ENCODE measurements at places on chromosomes 16 and 17. TPM values are rescaled to one million over a fixed set of nuclear protein-coding genes. Genes with fewer than 3 reads are reported as not detected.

DNA sequence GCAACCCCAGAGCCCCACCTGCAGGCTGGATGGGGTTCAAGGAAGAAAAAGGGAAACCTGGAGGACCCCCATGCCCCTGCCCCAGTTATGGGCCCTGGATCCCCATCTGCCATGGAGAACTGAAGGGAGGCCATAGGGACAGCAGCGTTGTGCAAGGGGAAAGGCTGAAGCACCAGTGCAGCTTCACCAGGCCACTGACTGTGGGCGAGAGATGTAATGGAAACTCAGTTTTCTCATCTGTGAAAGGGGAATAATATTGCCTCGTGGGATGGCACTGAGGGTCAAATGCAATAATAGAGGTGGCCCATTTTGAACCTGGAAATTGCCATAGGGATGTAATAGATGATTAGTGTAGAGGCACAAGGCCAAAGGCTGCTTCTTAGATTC lies 9.9 kb upstream of the TSPOAP1 start:
- no peak for DNase-seq

DNA sequence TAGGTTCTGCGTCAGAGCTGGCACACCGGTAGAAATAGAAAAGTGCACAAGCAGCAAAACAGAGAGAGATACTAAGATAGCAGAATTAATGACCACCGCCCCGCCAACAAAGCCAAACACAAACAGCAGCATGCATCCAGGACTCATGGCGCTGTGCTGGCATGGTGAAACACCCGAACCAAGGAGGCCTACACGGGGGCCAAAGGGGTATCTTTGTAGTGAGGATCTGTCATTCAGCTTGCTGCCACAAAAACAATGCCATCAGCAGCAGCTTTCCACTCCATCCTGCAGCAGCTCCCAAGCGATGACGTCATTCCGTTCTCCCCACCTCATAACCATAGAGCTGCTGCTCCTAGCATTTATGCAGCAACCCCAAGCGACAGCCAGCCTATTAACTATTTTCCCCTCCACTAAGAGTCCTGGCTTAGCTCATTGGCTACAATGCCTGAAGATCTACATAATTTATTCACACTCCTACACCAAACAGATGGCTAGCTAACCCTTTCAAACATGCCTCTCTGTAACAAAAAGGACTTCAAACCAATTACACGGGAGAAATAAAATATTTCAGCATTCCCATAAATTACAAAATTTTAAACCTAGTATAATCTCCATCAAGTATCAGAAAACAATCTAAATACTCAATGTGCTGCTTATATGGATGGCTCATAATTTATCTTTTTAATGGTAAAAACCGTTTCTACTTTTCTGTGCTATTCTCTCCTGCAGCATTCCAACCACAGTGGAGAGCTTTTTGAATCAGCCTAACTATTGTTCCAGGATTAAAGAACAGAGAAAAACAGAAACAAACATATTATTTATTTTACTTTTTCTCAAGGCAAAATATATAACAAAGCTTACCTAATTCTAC lies 73.9 kb downstream of the SPAG9 start:
- peak; percentile 36 for DNase-seq

- no peak for DNase-seq
Observed at GRCh38 chr17:1941272-1942065, 83.7 kb downstream of the RTN4RL1 start.

GRCh38 chr16:31504159-31504558 lies 4.0 kb downstream of the RUSF1 start:
- no peak for DNase-seq

DNA sequence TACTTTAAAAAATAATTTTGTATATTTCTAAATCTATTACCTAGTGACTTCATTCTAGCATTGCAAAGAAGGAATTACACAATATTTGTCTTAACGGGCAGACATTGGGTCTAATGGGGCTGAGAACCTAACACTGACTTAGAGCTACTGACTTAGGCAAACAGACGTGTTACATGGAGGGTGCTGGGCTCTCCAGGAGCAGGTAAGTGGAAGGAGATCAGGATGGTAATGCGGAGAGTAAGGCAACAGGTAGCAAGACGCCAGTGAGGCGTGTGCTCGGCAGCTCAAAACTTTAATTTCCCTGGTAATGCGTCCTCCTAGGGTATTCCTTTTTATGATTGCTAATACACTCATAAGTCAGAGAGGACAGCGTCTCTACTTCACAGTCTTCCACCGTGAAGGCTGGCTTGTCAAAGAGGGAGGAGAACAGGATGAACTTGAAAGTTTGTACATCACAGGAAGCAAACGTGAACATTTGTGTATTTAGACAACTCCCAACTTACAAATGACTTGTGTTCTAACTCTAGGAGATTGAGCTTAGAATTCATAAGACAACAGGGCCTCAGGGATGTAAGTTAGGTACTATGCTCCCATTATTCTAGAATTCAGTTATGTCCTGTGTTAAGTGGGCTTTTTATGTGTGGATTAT lies 4.6 kb downstream of the KRT28 start:
- no peak for DNase-seq

DNA sequence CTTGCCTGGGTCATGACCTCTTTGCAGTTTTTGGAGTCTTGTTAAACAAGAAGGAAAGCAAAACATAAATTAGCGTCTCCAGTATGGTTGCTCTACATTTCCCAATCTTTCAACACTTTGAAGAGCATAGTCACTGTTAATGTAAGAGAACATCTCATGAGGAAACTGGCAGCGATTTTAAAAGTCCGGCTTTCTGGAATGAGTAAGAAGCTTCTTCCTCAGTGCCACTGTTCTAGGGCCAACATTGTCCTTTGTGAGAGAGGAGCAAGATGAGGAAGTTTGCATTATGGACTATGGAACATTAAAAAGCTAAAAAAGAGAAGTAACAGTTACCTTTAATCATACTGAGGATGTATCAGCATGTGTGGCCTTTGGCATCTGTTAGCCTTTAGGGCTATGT lies 73.1 kb downstream of the WNT3 start:
- DNase-seq, result no peak

- DNase-seq, result no peak
Observed at GRCh38 chr17:28977659-28978355, 26.5 kb upstream of the PHF12 start.

- DNase-seq, result no peak
Observed at GRCh38 chr16:84732674-84733352, 33.0 kb downstream of the USP10 start.

- no peak for DNase-seq
Observed at GRCh38 chr17:412211-413015, 59.8 kb upstream of the RPH3AL start.

- no peak for DNase-seq
Observed at GRCh38 chr16:25124503-25124902, 13.0 kb downstream of the LCMT1 start.

GRCh38 chr17:2867441-2868424 lies 71.5 kb downstream of the RAP1GAP2 start:
- no peak for DNase-seq

DNA sequence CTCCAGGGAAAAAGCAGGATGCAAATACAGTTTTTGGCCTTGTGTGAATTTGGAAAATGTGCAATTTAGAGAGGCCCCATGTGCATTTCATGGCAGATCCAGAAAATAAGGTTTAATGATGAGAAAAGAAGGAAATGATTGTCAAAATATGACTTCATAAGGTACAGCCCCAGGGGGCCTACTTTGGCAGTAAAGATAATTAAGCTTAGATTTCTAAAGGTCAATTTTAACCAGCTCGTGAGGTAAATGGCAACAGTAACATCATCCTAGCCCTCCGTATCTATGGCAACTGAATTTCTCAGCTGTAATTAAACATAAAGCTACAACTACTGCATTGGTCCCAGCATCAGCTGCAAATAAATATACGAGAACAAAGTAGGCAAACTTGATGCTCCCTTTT lies 30.0 kb upstream of the PRSS54 start:
- DNase-seq, result no peak

DNA sequence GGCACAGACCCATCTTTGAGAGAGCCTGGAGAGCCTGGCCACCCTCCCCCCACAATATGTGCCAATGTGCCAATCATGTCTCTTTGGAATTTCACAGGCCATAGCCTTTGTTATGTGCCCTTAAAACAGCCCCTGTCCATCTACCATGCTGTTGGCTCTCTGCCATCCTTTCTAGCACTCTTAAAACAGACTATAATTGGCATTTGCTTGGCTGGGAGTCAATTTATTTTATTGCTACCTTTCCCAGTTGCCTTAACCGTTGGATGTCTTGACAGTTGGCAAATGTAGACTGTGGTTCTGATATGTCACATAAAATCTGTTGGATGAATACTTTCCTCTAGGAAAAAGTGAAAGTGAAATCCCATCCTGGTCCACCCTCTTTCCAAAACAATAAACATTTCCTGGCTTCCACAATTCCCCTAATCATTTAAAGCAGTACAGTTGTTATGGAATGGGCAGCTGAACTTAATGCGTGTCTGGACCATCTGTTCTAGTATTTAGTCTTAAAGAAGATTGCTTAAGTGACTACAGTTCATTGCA lies 394.0 kb downstream of the KCNJ2 start:
- peak; percentile 19 for DNase-seq

GRCh38 chr17:57187391-57187790 lies 68.9 kb upstream of the MSI2 start:
- no peak for DNase-seq

DNA sequence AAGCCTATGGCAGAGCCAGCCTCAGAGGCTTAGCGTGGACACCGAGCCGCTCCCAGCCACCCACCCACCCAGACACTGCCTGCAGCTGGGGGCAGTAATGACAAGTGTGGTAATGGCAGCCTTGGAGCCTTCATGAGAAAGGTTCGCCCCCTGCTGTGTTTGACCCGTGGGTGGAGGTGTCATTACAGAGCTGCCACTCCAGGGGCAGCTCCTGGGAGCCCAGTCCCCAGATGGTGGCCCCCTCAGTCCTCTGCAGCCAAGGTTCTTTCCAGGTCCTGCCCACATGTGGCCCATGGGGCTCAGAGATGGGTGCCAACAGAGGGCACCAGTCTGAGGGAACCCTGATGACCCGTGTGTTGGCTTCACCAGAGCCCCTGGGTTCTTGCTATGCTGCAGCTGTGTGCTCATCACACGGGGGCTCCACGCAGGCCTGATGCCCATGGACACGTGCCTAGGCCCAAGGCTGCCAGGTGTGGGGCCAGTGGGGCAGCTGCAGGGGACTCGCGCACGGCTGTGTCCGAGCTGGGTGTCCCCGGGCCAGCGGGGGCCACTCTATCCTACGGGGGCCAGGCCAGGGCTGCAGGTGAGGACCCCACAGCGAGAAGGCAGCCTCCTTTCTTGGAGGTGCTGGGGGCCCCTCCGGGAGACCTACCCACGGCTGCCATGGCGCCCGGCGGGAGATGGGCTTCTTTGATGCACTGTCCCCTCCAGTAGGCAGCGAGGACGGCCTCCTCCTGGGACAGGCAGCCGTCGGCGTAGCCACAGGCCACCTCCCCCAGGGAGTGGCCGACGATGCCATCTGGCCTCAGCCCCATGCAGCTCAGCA lies 8.1 kb downstream of the FASN start:
- DNase-seq, result peak; percentile 10

DNA sequence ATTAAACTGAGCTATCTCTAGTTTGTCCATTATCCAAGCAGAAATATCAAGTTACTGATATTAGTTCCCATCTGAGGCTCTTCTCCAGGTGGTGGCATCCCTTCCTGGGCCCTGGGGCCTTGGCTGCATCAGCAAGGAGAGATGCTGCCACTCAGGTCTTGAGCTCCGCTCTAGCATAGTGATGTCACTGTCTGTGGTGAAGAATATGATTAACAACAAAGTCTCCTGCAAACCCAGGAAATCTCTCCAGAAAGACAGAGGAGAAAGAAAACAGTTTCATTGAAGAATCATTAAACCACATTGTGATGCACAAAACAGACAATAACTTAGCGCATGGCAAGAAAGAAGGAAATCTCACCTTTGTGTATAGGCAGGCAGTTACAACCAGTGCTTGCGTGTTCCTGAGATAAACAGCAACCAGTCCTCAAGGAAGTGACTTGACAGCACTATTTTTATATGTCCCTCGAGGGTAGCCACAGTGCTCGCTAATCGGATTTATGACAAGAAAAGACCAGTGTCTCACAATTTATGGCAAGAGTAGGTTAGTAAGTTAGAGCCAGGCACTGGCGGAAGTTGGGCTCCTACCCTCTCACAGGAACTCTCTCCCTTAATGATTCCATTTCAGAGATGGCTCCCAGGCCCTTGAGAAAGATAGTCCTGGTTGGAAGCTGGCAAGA lies 151.1 kb downstream of the AHSP start:
- DNase-seq, result no peak

DNA sequence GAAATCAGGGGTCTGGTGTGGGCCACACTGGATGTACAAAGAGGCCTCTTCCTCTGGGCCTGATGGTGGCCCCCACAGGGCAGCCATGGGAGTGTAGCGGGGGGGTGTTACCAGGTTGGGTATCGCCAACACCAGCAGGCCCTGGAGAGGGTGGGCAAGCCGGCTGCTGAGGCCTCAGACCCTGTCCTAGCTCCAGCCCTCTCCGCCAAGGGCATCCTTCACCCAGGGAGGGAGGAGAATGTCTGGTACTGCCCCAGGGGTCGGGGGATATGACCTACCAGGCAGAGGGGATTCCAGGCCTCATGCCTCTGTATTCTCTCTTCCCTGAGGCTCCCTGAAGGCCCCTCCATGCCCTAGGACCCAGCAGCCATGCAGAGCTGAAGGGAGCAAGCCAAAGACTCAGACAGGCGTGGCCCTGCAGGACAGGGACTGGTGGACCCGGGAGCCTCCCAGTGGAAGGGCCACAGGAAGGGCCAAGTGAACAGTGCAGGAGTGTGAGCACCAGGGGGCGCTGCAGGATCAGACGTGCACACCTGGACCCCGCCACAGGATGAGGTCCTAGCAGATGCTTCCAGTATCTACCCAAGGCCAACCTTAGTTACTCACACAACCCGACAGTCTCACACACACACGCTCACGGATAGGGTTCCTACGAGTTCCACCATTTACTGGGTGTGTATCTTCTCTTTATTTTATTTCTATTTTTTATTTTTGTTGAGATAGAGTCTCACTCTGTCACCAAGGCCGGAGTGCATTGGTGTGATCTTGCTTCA lies 10.9 kb upstream of the CES4A start:
- peak; percentile 87 for DNase-seq

DNA sequence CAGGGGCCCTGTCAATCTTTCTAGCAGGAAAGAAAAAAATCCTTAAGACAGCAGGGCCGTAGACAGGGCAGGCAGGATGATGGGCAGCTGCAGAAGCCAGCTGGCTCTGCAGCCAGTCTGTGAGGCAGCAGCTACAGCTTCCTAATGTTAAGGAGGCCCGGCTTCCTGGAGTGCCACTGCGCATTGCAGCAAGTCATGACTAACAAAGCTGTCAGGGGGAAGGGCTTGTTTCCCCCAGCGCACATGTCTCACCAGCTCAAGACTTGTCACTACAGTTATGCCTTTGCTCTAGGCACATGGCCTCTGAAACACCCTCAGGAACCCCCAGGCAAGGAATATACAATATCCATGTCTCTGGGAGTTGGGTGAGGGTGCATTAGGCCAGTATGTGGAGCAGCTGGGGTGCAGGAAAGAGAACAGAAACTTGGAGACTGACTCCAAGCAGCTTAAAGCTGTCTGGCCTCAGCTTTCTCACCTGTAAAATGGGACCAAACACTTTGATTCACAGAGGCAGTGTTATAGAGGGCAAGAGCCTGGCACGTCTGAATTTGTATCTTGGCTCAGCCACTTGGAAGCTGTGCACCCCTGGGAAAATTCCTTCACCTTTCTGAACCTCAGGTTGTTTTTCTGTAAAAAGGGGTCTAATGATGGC lies 220.0 kb downstream of the HAPSTR1 start:
- DNase-seq, result no peak

The FOXL1 gene
- 0.38 TPM for total RNA-seq

The ZNF469 gene
- 0.74 TPM for total RNA-seq

The FN3K gene
- total RNA-seq, result 79.1 TPM

The ZNF652 gene
- total RNA-seq, result 19.2 TPM

The ADAD2 gene
- 0.52 TPM for total RNA-seq

The FASN gene
- 13.6 TPM for total RNA-seq

The KRTAP2-1 gene
- not detected for total RNA-seq

The KCNJ12 gene
- 12.3 TPM for total RNA-seq

The OR1A1 gene
- not detected for total RNA-seq

All from left ventricle myocardium inferior (tissue), 1 donor.